ENCODE measurements at places on chromosomes 6 and 20. TPM values are rescaled to one million over a fixed set of nuclear protein-coding genes. Genes with fewer than 3 reads are reported as not detected.

The AIF1 gene
- 245 TPM for total RNA-seq

The ALDH8A1 gene
- 1.5 TPM for total RNA-seq

The FKBP5 gene
- 20.1 TPM for total RNA-seq

The GCNT2 gene
- total RNA-seq = 6.8 TPM

The ATG5 gene
- total RNA-seq = 62.8 TPM

The GNAS-AS1 gene
- 0.10 TPM for total RNA-seq

The TMC2 gene
- not detected for total RNA-seq

The PLCB1 gene
- total RNA-seq = 14.6 TPM

The IMPG1 gene
- total RNA-seq = not detected

The PLN gene
- total RNA-seq = 0.10 TPM

The PMEPA1 gene
- 1.0 TPM for total RNA-seq

The NRN1 gene
- total RNA-seq = 0.31 TPM

The OR2B6 gene
- total RNA-seq = not detected

The MAFB gene
- total RNA-seq = 122 TPM

The ZMYND8 gene
- 18.7 TPM for total RNA-seq

The HLA-DMB gene
- 67.8 TPM for total RNA-seq

The BTNL2 gene
- not detected for total RNA-seq

Data from mononuclear cell (primary cell).